ENCODE measurements at places on chromosomes 11 and 22.

GRCh38 chr11:18235394-18236334 is 938 bp downstream of the SAA4 start:
- no peak for DNase-seq

DNA sequence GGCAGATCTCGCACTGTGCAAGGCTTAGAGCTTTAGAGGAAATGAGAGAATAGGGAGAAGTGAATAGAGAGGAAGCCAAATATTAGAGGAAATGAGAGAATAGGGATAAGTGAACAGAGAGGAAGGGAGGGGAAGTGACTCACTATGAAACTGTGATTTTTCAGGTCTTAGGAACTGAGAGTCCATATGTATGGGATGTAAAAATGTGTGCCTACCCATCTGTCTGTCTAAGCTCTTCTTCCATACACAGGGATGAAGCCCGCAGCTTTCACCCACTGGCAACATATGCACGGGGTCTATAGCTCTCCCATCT is 6.4 kb upstream of the CCDC86 start:
- no peak for DNase-seq

DNA sequence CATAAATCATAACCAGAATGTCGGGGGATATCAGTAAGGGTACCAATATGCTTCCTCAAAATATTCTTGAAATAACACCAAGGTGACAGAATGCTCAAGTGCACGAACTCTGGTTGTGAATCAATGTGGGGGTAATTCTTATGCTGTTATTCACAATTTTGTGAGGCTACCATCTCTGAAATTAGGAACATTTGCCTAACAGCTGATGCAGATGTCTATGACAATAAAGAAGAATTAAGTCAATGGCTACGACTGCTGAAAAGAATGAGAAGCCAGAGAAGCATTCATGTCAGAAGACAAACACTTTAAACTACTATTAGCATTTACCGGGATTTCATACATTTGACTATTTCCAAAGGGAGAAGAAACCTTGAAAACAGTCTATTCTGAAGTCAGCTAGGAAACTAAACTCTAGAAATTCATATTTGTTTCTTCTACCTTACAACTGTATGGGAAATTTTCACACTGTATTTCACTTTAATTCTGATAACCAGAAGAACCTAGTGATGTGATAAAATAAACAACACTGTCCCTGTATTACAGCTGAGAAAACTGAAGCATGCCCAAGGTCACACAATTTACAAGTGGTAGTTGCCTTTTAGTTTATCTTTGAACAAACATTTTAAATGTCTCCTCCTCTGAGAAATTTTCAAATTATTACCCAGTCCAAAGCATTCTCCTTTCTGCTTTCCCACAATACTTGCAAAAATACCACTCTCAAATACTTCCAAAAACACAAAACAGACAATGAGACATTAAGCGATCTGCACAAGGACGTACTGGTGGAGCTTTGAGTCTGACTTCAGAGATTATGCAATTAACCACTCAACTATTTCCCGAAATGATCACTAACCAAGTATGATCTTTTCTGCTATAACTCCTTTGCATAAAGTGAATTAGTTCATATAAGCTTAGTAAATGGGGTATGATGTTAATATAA is 18.0 kb upstream of the ARHGAP32 start:
- no peak for DNase-seq

DNA sequence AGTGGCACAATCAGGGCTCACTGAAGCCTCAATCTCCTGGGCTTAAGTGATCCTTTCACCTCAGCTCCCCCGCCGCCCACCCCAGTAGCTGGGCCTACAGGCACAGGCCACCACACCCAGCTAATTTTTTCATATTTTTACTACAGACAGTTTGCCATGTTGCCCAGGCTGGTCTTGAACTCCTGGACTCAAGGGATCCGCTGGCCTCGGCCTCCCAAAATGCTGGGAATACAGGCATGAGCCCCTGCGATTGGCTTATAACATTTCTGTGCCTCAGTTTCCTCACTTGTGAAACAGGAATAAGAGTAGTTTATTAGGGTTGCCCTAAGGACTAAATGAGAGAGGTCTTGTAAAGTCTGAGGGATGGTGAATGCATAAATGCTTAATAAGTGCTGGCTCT is 1.2 kb downstream of the VSTM5 start:
- no peak for DNase-seq

GRCh38 chr11:17714356-17714854 is 5.0 kb upstream of the MYOD1 start:
- no peak for DNase-seq

GRCh38 chr11:15770798-15771414 is 585.4 kb downstream of the SOX6 start:
- DNase-seq = peak; percentile 34

DNA sequence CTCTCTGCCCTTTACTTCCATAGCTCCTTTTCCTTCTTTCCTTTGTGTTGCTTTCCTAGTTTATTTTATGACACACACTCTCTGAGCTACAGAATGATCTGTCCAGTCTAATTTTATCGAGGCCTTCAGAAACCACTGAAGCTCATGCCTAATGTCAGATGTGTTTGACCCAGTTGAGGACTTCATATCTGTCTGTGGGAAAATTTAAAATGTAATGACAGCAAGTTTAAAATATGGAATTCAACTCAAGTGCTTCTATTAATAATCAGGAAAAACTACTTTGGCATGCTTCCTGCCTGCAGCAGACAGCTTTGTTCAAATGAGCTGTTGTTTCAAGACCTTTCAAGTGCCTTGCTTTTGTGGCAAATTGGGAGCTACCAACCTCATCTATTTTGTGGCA is 261.8 kb upstream of the MTNR1B start:
- DNase-seq = no peak

DNA sequence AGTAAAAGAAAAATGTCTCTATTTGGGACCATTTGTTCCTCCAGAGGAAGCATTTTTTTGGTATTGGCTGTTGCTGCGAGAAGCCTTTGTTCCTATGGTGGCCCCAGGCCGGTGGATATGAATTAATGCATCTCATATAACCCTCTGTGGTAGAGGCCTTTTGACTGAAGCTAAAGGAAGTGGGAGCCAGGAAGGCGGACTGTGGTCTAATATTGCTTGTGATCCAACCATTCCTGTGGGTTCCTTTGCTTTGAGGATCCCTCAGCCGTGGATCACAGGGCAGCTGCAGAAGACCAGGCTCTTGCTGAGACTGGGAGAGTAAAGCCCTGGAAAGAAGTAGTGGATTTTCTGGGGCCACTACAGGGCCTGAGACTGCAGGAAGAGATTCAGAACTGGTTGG is 68.3 kb upstream of the NAV2 start:
- DNase-seq = no peak

GRCh38 chr22:50688448-50688847 is 15.8 kb downstream of the SHANK3 start:
- no peak for DNase-seq
